Midbrain (tissue), 1 donor: ENCODE measurements at places on chromosomes 4 and X.

DNA sequence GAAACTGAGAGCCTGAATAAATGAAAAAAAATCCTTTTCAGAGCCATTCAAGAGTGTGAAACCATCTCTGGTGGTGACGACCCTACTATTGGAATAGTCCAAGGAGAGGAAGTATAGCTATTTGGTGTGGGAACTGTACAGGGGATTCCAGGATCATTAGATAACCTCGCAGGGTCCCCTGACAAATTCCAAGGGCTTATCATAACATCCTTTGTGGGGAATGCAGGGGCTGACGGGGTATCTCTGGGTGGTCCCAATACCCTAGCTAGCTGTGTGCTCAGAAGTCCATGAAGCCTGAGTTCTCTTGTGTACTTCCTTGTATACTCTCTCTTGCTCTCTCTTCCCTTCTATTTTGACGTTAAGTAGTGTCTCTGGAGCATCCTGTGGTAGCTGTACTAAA, 13.8 kb upstream of the PLAC1 start:
- no peak for DNase-seq

GRCh38 chr4:119643306-119644042, 14.9 kb upstream of the PDE5A start:
- no peak for DNase-seq

DNA sequence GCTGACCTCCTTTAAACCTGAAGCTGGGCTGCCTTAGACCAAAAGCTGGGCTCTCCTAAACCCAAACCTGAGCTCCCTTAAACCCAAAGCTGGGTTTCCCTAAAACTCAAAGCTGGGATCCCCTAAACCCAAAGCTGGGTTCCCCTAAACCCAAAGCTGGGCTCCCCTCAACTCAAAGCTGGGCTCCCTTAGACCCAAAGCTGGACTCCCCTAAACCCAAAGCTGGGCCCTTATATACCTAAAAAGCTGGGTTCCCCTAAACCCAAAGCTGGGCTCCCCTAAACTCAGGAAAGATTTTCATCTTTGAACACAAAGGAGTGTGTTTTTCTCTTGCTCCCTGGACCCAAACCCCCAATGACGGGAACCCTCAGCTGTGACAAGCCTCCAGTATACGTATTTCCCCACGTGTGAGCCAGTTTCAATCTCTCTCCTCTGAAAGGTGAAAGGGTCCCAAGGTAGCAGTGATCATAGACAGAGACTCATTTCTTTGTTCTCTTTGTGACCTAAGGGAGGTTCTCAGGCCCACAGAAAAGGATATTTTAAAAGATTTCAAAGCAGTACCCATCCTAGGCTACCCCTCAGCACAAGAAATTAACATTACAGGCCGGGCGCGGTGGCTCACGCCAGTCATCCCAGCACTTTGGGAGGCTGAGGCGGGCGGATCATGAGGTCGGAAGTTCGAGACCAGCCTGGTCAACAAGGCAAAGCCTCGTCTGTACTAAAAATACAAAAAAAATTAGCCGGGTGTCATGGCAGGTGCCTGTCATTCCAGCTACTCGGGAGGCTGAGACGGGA, 31.3 kb upstream of the ASMTL start:
- DNase-seq, result no peak

DNA sequence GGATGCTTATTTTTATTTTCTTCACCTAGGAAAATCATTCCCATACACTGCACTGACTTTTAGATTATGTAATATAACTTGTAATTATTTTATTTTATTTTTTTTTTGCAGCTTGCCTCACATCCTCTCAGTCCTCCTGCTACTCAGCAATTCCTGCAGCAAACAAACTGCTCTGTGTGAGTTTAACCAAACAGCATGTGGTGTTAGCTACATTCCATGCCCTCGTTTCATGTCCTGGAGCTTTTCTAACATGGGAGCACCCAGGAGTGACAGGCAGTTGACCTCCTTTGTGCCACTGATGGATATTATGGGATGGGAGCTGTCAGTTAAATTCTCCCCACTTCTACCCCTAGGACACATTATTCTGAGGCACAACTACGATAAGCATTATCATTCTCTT, 24.8 kb downstream of the CXCL1 start:
- no peak for DNase-seq

DNA sequence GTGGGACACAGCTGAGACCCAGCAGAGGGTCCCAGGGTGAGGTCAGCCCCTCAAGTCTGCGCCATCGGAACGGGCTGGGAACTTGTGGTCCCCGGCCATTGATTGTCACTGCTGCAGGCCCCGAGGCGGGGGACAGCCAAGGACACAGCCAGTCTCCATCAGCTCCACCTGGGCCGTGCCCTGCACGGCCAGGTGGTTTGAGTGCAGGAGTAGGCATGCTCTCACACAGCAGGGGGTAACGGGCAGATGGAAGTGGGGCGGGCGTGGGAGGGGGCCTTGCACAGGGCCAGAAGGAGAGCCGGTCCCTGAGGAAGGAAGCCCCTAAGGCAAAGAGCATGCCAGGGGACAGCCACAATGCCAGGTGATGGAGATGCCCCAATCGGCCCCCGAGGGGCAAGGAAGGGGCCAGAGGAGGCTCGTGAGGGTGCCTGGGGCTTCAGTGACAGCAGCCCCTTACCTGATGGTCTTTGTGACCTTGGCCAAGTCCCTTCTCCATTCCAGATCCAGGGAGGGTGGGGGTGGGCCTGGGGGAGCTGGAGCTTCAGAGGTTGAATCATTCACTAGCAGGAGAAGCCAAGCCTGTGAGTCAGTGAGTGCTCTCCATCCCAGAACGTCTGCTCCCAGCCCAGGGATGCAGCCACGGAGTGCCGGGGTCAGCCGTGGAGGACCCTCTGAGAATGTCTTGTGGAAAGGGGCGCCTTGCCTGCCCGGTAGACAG, 2.3 kb downstream of the ATP2B3 start:
- DNase-seq, result no peak

- no peak for DNase-seq
Observed at GRCh38 chr4:41878170-41878969, 56.9 kb upstream of the TMEM33 start.

DNA sequence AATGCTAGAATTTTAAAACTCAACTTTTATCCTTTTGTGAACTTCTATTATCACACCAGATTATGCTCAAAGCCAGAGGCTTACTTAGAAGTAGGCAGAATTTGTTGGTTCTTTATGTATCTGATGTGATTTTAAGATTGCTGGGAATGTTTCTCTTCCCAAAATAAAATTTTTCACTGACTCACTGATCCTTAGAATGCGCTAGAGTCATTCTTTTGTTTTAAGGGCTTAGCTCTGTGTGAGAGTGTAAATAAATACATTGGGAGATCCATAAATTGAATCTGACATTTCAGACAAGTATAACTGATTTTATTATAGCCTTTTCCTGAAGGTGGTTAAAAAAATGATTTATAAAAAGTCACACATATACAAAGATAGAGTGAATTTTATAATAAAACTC, 101.3 kb downstream of the LARP1B start:
- no peak for DNase-seq

GRCh38 chr4:171464499-171464898, 348.7 kb upstream of the GALNTL6 start:
- DNase-seq, result no peak

DNA sequence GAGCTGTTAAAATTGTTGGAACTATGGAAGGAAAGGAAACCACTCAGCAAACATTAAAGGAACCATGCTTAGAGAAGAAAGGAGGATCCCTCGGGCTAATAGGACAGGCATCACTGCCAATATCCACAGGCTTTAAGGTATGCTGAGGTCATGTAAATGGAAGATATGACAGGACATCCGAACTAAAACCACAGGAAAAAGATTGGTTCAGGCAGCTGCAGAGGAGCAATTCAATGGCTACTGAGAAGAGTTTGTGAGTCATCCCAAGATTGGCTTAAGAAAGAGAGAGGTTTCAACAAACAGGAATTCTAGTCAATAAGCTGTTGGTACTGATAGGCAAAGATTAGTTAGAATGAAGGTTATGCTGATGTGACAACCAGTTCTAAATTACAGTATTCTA, 106.4 kb upstream of the FAM241A start:
- no peak for DNase-seq

DNA sequence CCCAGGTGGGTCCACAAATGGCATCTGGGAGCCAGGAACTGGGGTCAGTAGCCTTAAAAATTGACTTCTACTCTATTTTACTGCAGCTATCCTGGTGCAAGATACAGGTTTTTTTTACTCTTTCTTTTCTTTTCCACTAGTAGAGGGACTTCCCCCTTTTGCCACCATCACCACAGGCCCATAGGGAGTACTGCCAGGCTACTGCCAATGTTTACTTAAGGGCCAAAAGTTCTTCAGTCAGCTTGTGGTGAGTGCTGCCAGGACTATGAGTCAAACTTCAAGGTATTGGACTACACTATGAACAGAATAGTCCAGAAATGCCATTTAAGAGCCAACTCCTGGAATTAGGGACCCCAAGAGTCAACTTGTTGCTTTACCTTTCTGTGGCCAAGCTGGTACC, 94.7 kb downstream of the EDA2R start:
- DNase-seq, result no peak

- DNase-seq, result no peak
Observed at GRCh38 chr4:40340030-40340429, 4.9 kb downstream of the CHRNA9 start.

GRCh38 chr4:3009422-3009821, 46.1 kb downstream of the GRK4 start:
- no peak for DNase-seq

DNA sequence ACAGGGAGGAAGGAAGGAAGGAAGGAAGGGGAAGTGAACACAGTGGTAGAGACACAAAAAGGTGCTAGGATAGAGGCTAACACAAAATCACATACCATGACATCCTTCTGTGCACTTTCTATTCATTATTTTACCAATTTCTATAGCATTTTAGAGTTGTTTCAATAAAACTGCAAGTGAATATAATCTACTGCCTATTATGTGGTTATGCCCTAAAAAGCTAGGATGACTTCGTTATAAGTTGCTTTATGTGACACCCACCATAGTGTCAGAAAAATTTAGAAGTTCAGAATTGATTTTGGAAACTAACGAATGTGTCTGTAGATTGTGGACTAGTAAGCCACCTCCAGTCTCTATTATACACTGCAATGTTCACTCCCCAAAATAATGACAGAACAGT, 59.4 kb upstream of the EDNRA start:
- DNase-seq, result no peak

DNA sequence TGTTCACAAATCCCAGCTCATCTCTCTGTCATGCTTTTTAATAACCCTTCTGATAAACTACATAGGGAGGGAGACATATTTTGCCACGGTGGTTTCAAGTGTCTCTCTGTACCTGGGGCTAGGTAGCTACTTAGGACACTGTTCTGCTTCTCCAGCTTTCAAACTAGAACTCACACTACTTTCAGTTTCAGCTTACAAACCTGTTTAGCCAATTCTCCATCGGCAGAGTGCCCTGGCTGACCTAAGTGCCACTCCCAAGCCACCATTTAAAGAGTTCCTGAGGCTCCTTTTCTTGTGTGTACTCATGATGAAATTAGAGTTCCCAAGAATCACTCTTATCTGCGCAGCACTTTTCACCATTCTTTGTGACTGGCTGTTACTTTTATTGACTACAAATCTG, 899.2 kb downstream of the FAT4 start:
- no peak for DNase-seq

GRCh38 chr4:7770224-7771050, 169.2 kb downstream of the AFAP1 start:
- DNase-seq, result peak; percentile 16

DNA sequence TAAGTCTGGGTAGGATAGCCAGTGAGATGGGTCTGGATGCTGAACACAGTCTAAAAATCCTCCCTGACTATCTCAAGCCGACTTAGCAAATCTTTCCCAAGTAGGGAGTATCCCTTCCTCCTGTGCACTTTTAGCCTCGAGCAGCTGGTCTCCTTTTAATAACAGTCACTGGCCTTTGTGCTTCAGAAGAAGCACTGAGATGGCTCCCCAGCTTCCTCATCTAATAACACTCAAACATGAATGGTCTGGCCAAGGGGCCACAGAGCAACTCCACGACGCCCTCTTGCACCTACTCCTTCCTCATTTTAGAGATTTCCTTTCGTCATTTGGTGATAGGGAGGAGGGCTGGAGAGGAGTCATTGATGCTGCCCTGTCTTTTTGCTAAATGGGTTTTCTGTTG, 78.8 kb upstream of the TMEM150C start:
- DNase-seq, result no peak

DNA sequence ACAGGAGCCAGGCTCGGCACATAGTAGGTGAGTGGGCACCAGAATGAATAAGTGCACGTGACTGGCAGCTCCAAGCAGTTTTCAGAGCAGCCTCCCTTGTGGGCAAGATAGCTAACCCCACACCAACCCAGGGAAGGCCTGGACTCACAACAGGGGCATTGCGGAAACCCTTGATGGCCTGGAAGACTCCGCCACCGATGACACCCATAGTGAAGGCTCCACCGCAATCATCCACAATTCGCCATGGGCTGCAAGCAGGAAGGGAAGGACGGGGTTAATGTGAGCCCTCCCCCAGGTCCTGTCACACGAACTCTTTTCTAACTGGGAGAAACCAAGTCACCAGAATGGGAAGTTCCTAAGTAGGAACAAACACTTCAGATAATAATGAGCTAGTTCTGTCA, 957 bp downstream of the TIMM17B start:
- no peak for DNase-seq

GRCh38 chrX:129359269-129359668, 164.0 kb downstream of the SMARCA1 start:
- no peak for DNase-seq

GRCh38 chr4:187103351-187103750, 379.7 kb upstream of the FAT1 start:
- DNase-seq, result no peak

GRCh38 chr4:102196221-102196620, 149.1 kb downstream of the SLC39A8 start:
- DNase-seq, result no peak

DNA sequence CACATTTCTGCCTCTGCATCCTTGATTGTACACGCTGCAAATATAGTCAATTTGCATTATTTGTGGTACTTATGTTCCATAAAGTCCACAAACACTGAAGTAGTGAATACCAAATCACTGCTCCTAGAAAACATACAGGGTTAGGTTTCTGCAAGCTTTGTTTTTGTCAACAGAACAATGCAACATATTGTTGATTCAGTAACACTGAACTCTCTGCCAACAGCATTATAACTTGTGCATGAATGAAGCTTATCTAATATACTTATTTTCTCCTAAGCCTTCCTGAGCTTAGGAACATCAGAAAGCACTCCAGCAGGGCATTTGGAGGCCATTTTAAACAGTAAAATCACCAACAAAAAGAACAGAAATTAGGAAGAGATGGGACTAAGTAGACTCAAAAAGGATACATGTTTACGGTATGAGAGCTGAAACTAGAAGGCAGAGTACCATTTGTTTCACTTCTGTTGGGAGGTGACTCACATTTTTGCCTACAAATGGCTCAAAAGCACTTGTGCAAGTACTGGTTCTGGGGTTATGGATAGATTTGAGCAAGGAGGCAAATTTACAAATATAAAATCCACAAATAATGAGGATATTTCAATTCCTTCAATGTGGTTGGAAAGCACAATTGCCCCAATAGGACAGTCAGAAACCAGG, 14.1 kb downstream of the COX18 start:
- DNase-seq, result no peak

DNA sequence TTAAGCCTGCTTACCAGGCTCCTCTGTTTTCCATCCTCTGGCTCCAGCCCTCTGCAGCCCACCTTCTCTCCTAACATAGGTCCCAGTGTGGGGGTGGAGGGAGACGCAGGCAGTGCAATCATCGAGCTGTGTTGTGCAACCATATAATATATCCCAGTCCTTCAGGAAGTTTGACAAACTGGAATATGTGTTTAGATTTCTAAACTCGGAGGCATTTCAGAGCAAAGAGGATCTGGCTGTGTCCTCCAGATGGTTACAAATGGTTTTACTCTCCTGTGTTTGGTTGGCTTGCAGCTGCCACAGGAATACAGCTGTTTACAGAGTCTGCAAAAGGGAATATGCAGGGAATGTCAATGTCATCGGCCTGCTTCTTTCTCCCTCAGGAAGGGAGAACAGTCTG, 195.3 kb upstream of the LNX1 start:
- no peak for DNase-seq
